ENCODE measurements at places on chromosomes 3 and 15. TPM values are rescaled to one million over a fixed set of nuclear protein-coding genes. Genes with fewer than 3 reads are reported as not detected.

DNA sequence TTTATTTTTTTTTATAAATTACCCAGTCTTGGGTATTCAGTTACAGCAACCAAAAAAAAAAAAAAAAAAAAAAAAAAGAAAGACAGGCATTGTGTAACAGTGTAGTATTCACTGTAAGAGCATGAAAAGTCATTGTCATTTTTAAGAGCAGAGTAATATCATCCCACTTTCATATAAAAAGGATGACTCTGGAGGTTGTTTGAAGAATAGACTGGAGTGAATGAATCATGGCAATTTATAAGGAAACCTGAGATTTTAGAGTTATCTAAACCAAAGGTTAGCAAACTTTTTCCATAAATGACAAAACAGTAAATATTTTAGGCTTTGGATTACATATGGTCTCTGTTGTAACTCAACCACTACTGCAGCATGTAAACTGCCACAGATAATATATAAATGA is 794.9 kb downstream of the NTRK3 start:
- no peak for DNase-seq
- no peak overlapping the region for H3K4me3 ChIP-seq
- no peaks in the 10 kb centered on the region for H3K27me3 ChIP-seq
- no peaks in the 10 kb centered on the region for H3K36me3 ChIP-seq
- H3K27ac ChIP-seq = no peak overlapping the region

GRCh38 chr3:141625506-141625905 is 112.6 kb upstream of the RNF7 start:
- peak; percentile 30 for DNase-seq
- no peaks in the 10 kb centered on the region for H3K4me1 ChIP-seq
- no peaks in the 10 kb centered on the region for H3K36me3 ChIP-seq
- H3K4me3 ChIP-seq = no peak overlapping the region
- no peak overlapping the region for H3K27ac ChIP-seq
- no peaks in the 10 kb centered on the region for H3K27me3 ChIP-seq

DNA sequence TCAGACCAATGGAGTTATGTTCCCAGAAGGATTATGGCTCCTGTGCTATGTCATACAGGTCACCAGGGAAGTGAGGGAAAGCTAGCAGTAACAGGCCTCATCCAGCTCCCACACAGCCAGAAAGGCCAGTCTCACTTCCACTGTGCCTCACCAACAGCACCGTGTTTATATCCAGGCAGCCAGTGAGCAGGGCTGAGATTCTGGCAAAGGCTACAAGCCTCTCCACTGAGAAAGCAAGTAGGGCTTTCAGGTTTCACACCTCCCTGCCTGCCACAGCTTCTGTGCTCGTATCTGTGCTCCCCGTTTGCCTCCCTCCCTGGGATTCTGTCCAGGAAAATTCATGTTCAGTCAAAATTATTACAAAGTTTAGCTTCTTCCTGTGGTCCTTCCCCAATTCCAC is 14.9 kb upstream of the CFAP20DC start:
- no peaks in the 10 kb centered on the region for H3K4me1 ChIP-seq
- H3K27me3 ChIP-seq = no peaks in the 10 kb centered on the region
- no peak for DNase-seq
- H3K4me3 ChIP-seq = no peak overlapping the region

The CYP1A1 gene
- total RNA-seq = under 0.01 TPM

DNA sequence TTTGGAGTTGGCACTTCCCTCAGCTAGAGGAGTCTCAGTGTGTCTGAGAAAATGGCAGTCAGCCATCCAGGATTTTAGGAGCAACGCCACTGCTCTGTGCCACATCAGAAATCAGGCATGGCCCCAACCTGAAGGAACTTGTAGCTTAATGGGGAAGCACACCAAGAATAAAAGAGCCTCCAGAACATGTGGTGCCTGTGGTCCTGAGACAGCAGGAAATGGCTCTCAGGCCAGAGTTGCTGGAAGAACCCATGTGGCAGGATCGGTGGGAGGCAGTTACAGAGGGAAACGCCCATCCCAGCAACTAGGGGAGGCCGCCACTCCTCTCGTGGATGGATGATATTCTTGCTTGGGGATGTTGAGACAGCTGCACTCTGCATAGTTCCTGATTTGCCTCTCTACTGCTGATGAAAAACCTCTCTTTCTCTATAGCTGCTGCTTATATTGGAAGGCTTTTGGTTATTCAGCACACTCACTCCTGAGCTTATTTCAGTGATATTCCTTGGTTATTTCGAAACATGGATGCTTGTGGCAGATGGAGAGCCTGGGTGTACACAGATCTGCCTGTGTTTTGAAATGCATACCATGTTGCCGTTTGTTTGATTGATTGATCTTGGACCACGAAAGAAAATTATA is 52.4 kb downstream of the KLHL25 start:
- peaks cover 15% of the 10 kb centered on the region for H3K36me3 ChIP-seq
- no peaks in the 10 kb centered on the region for H3K27me3 ChIP-seq
- no peak overlapping the region for H3K4me3 ChIP-seq
- DNase-seq = peak; percentile 79

DNA sequence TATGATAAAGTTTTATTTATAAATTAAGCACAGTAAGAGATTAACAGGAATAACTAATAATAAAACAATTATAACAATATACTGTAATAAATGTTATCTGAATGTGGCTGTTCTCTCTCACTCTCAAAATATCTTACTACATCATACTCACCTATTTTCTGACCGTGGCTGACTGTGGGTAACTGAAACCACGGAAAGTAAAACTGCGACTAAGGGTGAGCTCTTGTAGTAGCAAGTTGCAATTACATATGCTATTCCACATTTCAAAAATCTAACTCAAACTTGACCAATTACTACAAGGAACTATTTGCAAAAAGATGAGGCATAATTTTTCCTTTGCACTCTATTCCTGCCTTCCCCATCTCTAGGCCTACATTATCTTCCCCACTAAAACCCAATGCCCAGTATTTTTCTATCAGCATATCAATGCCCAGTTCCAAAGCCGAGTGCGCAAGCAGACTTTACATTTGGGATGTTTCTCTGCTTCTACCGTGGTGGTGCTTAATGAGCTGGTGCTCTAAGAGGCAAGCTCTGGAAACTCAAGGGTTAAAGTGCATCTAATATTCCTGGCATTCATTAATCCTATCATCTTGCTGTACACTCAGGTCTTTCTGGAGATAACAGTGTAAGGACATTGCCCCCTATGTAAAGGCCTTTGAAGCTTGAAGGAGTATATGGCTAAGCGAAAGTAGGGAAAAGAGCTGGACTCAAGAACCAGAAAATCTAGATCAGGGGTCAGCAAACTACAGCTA is 6.7 kb downstream of the PCYT1A start:
- H3K4me3 ChIP-seq = no peak overlapping the region
- H3K4me1 ChIP-seq = peaks cover 7% of the 10 kb centered on the region
- no peaks in the 10 kb centered on the region for H3K27me3 ChIP-seq
- H3K36me3 ChIP-seq = no peaks in the 10 kb centered on the region
- no peak for DNase-seq
- H3K27ac ChIP-seq = no peak overlapping the region

GRCh38 chr3:37256447-37256846 is 82.1 kb upstream of the LRRFIP2 start:
- H3K4me1 ChIP-seq = no peaks in the 10 kb centered on the region
- H3K36me3 ChIP-seq = peaks cover 3% of the 10 kb centered on the region
- no peak overlapping the region for H3K4me3 ChIP-seq

- H3K4me3 ChIP-seq = no peak overlapping the region
- no peaks in the 10 kb centered on the region for H3K27me3 ChIP-seq
- H3K36me3 ChIP-seq = no peaks in the 10 kb centered on the region
- no peak overlapping the region for H3K27ac ChIP-seq
These were observed 389.8 kb upstream of the RARB start for GRCh38 chr3:25038271-25038670.

GRCh38 chr3:194682694-194683310 is 2.9 kb upstream of the FAM43A start:
- no peaks in the 10 kb centered on the region for H3K36me3 ChIP-seq
- H3K4me1 ChIP-seq = peaks cover 11% of the 10 kb centered on the region
- DNase-seq = peak; percentile 89
- H3K27me3 ChIP-seq = no peaks in the 10 kb centered on the region
- no peak overlapping the region for H3K4me3 ChIP-seq
- no peak overlapping the region for H3K27ac ChIP-seq

The KLHL40 gene
- not detected for total RNA-seq

DNA sequence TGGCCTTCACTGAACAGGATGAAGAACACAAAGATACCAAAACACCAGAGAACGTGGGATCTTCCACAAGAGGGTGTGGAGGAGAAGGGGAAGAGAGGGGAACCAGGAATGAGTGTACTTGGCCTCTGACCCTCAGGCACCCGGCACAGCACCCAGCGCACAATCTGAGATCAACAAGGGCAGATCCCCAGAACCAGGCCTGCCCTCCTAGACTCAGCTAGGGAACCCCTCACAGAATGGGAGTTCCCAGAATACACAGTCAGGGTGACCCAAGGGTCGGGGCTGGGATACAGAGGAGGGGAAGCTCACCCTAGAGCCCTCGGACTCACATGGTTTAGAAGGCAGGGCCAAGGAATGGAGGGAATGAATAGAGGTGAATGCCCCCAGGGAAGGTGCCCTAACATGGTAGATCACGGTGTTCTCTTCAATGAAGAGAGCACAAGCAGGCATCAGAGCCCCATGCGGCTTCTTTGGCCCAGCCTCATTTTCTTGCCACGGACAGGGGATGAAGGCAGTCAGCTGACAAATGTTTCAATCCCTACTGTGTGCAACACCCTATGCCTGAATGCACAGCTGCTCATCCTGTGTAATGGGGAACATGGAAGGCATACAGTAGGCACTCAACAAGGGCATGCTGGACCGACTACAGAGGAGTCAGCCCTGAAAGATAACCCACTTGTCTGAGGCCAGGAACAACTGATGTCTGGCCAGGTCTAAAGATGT is 13.1 kb downstream of the BMF start:
- H3K4me3 ChIP-seq = no peak overlapping the region
- H3K27me3 ChIP-seq = no peaks in the 10 kb centered on the region
- no peak overlapping the region for H3K27ac ChIP-seq
- H3K36me3 ChIP-seq = no peaks in the 10 kb centered on the region
- no peak for DNase-seq

GRCh38 chr15:47669221-47669620 is 48.1 kb upstream of the SEMA6D start:
- no peaks in the 10 kb centered on the region for H3K36me3 ChIP-seq
- H3K27me3 ChIP-seq = no peaks in the 10 kb centered on the region

DNA sequence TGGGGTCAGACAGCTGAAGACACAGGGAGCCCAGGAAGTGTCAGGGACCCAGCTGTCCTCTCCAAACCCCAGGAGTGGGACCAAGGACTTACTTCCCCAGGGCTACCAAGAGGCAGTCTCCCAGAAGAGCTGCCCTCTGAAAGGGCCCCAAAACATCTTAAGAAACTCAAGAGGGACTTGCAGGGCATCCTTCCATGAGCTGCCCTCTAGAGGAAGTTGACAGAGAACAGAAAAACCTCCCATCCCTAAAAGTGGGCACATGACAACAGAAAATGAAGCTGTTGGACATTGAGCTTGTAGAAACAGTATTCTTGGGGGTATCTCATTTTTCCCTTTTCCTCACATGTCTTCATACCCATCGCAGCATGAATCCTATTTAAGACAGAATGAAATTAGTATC is 58.9 kb downstream of the MECOM start:
- H3K4me3 ChIP-seq = no peak overlapping the region
- no peaks in the 10 kb centered on the region for H3K4me1 ChIP-seq
- H3K27me3 ChIP-seq = no peaks in the 10 kb centered on the region
- no peak for DNase-seq
- no peak overlapping the region for H3K27ac ChIP-seq
- no peaks in the 10 kb centered on the region for H3K36me3 ChIP-seq
